ENCODE measurements at places on chromosomes 7 and 10.
A peak's percentile ranks its signal among the peaks of the same experiment; 100 is the strongest.

GRCh38 chr7:141074997-141075396, 1.1 kb downstream of the TMEM178B start:
- no peak for DNase-seq

DNA sequence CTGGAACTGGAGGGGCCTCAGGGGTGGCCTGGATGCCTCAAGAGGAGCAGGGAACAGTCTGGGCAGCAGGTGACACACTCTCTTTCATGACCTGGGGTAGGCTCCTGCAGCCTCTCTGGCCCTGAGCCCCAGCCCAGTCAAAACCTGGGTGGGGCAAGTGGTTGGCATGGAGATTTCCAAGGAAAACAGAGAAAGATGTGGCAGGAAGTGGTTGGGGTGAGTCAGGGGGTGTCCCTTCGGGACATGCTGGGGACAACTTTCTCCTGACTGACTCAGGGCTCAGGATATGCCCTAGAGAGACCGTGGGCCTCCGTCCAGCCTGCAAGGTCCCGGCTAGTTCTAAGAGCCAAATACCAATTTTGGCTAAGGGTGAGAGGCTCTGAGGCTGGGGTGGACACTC, 2.9 kb downstream of the AQP1 start:
- DNase-seq, result no peak

- DNase-seq, result no peak
Measured at GRCh38 chr10:87668324-87669074, 8.8 kb downstream of the PAPSS2 start.

GRCh38 chr7:118372530-118372929, 148.0 kb downstream of the ANKRD7 start:
- no peak for DNase-seq

- DNase-seq, result no peak
Measured at GRCh38 chr7:111268941-111269340, 178.0 kb downstream of the LRRN3 start.

- peak; percentile 56 for DNase-seq
Measured at GRCh38 chr7:87797798-87798403, 78.3 kb downstream of the SLC25A40 start.

DNA sequence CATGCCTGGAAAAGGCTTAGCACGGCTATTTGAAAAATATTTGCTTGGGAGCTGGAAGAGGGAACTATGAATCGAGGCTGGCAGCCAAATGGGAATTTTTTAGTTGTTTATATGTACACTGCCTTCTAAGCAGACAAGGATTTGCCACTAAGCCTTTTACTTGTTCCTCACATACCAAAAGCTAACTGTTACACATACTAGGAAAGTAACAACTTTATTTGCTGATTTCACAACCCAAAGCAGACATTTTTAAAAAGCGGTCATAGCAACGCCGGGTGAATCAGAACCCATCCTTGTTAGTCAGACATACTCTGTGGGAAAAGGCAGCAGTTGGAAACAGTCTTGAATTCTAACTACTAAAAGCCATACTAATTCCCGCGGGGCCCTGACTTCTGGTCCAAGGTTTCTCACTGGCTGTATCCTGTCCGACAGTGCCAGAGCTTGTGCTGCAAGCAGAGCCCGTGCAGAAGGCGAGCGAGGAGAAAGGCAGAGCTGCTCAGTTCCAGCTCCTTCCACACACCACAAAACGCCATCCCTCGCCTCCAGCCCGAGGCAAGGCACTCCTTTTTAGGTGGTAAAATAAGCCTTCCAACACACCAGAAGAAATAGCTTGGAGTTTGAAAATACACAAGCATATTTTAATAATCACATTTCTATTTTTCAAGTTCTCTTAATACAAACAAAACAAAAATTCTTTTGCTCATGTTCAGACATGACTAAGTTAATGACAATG, 89.2 kb downstream of the RNF216 start:
- no peak for DNase-seq

- no peak for DNase-seq
Measured at GRCh38 chr10:111211706-111212105, 134.9 kb downstream of the ADRA2A start.

- no peak for DNase-seq
Measured at GRCh38 chr10:71278691-71279588, 40.1 kb upstream of the SLC29A3 start.

GRCh38 chr7:99083068-99083651, 60.7 kb downstream of the SMURF1 start:
- DNase-seq, result no peak
